ENCODE measurements at places on chromosomes 7 and 10. TPM values are rescaled to one million over a fixed set of nuclear protein-coding genes. Genes with fewer than 3 reads are reported as not detected.

DNA sequence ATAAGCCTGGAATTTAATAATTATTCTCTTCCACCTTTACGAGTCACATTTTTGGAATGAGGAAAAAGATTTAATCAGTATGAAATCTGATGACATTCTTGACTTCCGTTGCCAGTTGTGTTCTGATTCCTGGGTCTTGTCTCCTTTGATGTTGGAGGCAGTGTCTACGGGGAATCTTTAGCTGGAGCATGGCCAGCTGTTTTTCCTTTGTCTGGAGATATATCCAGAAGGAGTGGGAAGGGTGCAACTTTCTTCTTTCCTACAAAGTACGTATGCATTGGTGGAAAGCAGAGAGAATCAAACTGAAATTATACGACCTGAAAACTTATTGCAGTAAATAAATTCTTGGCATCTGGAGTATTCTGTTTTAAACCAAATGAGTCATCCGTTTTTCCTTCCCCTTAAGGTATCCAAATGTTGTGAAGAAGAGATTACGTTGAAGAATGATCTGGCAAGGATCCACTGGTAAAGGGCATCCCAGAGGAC lies 6.9 kb upstream of the GNG11 start:
- DNase-seq, result no peak

DNA sequence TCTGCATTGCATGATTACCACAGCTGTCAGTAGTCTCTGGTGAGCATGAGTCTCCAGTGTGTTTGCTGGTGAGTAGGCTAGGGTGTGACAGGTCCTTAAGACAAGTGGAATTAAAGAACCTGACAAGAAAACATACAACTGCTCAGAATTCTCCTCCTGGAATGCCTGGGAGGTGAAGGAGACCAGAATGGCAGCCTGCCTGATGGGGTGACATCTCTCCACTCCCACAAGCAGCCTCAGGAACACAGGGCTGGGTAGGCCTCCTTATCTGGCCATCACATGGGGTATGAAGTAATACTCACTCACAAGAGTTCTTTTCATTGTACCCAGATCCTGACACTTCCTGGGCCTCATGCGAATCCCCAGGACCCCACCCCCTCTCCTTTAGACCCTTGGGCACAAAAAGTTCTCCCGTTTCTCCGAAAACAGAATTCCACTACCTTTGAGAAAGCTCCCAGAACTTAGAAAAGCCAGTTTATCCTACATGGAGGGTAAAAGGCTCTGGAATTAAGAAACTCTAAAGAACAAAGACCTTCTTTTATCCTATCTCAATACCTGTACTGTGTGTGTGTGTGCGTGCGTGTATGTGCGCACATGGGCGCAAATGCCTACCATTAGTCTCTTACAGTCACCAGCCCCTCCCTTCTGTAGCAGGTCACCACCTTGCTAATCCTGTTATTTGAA lies 33.4 kb upstream of the C1GALT1 start:
- no peak for DNase-seq

DNA sequence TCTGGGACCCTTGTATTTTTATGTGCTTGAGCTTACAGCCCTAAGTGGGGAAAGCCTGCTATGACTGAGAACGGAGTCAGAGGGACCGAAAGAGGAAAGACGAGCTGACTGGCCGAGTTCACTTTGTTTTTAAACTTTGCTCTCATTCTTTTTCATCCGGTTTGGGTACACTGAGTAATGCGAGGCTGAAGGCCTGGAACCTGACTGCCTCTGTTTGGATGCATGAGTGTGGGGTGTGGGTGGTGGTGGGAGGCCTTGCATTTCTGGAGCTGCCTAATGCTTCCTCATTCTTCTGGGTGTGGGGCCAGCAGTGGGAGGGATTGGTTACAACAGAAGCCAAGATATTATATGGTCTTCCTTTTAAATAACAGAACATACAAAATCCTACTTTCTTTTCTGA lies 155.5 kb downstream of the BUB3 start:
- no peak for DNase-seq

GRCh38 chr10:119237722-119238436 lies 30.5 kb downstream of the GRK5 start:
- no peak for DNase-seq

DNA sequence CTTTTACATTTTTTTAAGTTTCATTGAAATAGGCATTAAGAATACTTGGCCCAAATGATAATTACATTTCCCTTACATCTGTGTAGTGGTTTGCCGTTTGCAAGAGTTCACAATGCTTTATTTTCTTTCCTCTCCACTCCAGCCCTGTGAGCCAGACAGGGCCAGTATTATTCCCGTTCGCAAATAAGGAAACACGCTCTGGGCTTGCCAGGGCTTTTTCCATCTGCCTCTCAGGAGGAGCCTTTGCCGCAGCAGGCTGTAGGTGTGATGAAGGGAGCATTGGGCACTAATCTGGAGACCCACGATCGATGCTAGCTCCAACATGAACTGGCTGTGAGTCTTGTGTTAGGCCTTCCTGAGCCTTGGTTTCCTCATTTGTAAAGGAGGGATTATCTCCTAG lies 154.4 kb downstream of the GALNT17 start:
- no peak for DNase-seq

GRCh38 chr7:99116144-99116543 lies 27.8 kb downstream of the SMURF1 start:
- DNase-seq, result no peak

DNA sequence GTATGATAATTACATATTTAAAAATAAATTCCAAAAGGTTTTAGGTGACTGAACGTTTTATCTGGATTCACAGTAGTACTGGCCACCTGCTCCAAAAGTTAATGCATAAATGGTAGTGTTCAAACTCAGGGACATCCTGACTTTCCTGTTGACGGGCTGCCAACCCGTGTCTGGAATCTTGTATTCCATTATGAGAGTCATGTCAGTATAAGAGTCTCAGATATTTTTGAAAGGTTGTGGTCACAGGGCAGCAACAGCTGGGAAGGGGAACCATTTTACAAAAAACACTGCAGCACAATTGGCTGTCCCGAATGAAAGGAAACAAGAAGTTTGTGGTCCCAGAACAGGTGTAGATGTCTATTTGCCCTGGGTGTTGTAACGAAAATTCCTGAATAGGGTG lies 2.8 kb downstream of the TDRD1 start:
- no peak for DNase-seq

- no peak for DNase-seq
Observed at GRCh38 chr7:140684066-140684950, 11.6 kb downstream of the ADCK2 start.

DNA sequence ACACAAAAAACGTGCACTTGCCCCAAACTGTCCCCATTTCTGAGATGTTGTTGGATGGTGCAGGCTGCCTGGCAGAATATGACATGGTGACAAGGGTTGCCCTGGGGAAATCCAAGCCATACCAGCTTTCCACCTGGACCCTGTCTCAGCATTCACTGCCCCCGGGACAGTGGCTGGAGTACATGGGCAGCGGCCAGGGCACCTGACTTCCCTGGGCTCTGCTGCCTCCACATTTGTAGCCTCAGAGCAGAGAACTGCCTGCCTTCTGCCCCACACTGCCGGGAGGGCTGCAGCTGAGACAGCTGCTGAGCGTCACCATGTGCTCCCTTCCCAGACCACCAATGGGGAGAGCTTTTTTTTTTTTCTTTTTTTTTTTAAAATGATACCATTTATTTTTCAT lies 222.9 kb upstream of the ZNF32 start:
- DNase-seq, result no peak

- no peak for DNase-seq
Observed at GRCh38 chr10:24938076-24938475, 14.3 kb downstream of the PRTFDC1 start.

GRCh38 chr10:132836832-132837540 lies 51.0 kb upstream of the NKX6-2 start:
- DNase-seq, result no peak

DNA sequence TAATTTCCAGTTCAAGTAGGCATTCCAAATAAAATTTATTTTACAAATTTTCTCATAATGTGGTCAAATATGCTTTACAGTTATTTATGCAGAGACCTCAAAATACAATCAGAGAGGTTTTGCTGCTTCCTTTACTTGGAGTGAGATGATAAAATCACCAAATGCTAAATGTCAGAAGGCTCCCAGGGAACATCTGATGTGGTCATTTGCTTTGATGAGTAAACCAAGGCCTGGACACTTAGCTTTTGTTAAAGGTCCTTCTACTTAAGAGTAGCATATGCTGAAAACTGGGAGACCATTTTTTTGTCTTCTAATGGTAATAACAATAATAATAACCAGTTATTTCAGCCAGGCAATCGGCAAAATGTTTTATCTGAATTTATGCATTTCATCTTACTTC lies 60.6 kb upstream of the AKR1E2 start:
- DNase-seq, result no peak

DNA sequence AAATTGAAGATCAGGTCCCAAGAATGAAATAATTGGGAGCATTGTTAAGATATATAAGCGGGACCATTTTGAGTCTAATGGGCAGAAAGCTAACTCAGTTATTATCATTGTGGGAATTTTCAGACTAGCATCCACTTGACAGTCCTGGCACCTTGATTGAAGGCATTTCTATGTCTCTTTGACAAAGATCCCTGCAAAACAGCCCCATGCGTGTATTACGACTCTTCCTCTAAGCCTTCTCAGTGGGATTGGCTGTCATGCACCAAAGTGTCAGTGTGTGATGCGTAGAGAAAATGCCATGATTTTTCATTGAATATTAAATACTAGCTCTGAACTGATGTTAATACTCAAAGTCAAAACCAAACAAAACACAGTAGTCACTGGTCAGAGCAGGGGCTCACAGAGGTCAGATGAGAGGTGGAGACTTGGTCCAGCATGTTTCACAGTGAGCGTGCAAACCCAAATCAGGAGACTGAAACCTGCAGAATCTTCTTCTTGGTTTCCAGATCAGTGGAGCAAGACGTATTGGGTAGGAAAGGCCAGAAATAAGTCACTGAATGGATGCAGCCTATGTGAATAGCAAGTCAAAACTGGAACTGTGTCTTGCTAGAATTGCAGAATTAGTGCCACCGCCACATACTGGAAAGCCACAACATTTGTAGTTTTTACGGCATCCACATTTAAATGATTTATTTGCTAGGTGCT lies 303.6 kb upstream of the AKR1E2 start:
- DNase-seq, result no peak

- no peak for DNase-seq
Observed at GRCh38 chr7:92133133-92133736, 1.0 kb downstream of the CYP51A1 start.

- DNase-seq, result no peak
Observed at GRCh38 chr7:108430664-108431063, 25.6 kb downstream of the NRCAM start.

DNA sequence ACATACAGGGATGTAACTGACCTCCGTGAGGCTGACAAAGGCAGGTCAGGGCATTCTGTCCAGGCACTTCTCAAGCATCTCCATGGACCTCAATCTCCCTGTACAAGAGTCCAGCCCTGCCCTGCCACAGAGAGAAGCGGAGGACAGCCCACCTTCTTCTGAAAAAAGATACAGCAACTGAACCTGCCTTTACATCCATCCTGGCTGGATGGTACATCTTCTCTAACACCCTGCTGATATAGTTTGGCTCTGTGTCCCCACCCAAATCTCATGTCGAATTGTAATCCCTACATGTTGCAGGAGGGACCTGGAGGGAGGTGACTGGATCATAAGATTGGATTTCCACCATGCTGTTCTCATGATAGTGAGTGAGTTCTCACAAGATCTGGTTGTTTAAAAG lies 40.5 kb upstream of the KCNMA1 start:
- DNase-seq, result no peak

DNA sequence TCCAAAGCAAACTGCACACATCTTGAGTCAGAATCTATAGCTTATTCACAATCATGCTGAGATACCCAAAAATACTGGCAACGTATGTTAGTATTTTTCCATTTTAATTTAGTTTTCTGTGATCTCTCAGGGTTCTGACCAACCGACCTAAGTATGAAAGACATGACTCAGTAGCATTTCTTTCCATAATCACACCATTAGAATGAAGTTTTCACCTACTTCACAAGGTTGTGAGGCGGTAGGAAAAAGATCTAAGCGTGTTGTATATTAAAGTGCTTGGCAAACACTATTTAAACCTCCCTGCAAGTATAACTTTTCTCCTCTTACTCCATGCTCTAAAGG lies 49.1 kb downstream of the PLCE1 start:
- no peak for DNase-seq

GRCh38 chr7:134640842-134641715 lies 5.6 kb upstream of the BPGM start:
- no peak for DNase-seq

DNA sequence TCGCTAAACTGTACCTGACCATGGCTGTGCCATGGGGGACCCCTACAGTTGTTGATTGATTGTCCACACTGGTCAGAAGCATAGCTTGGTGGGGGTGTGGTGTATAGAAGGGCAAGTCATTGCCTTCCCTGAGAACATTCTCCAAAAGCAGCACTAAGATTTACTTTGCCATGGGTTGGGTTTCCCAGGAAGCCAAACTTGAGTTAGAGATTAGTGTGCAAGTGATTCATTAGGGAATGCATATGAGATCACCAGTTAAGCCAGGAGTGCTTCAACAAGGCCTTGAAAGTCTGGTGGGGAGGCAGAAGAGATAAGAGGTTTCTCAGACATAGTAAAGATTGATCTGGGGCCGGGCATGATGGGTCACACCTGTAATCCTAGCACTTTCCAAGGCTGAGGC lies 21.4 kb upstream of the TPST1 start:
- DNase-seq, result no peak

- no peak for DNase-seq
Observed at GRCh38 chr10:75091146-75091545, 20.3 kb upstream of the SAMD8 start.

DNA sequence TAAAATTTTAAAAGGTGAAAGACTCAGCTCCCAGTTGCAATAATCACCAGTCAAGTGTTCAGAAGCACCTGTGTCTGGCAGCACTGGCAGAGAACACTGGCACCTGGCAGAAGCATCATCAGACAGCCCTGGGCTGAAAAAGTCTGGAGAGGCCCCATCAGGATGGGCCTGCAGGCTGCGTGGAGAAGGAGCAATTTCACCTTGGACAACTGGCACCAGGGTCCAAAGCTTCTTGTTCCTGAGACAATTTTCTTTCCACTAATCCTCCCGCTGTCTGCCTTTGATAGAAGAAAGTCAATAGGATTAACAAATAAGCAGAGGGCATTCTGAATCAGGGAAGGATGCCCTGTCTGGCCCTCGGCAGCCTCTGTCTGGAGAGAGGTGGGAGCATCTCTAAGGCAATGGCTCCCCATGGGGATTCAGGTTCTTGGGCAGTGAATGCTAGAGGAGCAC lies 6.5 kb downstream of the COBL start:
- no peak for DNase-seq

GRCh38 chr7:31083210-31083786 lies 31.2 kb downstream of the ADCYAP1R1 start:
- no peak for DNase-seq

The DNAJC12 gene
- total RNA-seq, result 1.2 TPM

The TSPAN33 gene
- 14.1 TPM for total RNA-seq

The PLEKHA1 gene
- 22.3 TPM for total RNA-seq

The ADAM8 gene
- 7.2 TPM for total RNA-seq

Data from thoracic aorta (tissue), 2 donors.